Stimulated activated CD8-positive, alpha-beta memory T cell treated with anti-CD3 and anti-CD28 coated beads, Interleukin-7, amount 100 ng/mL, for 4 hours (primary cell): ENCODE measurements at places on chromosomes 12 and 14.

GRCh38 chr12:54891717-54892478, 37.6 kb downstream of the MUCL1 start:
- no peak for DNase-seq

- DNase-seq: no peak
These were observed 1.3 kb downstream of the SDR9C7 start for GRCh38 chr12:56932867-56933266.

- no peak for DNase-seq
These were observed 223.2 kb downstream of the PPM1H start for GRCh38 chr12:62711631-62712241.

GRCh38 chr12:12612358-12612757, 682 bp downstream of the CREBL2 start:
- no peak for DNase-seq

GRCh38 chr12:24955389-24955788, 6.5 kb upstream of the BCAT1 start:
- no peak for DNase-seq
